ENCODE measurements at places on chromosomes 11 and 22.
A peak's percentile ranks its signal among the peaks of the same experiment; 100 is the strongest.

DNA sequence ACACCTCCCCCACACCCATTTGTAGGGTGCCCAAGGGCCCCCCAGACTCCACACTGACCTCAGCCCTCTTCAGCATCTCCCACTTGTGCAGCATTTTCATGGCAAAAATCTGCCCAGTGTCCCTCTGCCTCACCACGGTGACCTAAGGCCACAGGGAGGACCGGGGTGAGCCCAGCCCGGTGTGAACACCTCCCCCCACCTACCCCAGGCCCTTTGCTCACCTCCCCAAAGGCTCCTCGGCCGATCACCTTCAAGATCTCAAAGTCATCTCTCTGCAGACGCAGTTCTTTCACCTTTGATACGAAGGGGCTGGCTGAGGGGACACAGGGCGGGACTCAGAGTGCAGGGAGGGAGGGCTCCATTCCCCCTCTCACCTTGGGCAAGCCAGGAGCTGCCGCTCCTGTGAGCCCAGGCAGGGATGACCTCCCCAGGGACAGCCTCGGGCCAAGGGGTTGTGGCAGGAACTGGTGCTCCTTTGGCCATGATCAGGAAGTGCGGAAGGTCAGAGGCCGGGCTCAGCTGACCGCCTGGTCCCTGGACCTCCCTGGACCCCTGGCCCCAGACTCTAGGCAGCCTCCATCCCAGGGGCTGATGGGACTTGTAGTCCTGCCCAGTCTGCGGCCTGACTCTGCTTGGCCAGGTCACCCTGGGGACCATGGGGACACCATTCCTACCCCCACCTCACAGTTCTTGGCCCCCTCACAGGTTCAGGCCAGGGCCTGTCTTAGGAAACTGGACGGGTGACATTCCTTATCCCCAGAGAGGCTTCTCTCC, 2.7 kb downstream of the CDC42BPG start:
- DNase-seq: no peak

DNA sequence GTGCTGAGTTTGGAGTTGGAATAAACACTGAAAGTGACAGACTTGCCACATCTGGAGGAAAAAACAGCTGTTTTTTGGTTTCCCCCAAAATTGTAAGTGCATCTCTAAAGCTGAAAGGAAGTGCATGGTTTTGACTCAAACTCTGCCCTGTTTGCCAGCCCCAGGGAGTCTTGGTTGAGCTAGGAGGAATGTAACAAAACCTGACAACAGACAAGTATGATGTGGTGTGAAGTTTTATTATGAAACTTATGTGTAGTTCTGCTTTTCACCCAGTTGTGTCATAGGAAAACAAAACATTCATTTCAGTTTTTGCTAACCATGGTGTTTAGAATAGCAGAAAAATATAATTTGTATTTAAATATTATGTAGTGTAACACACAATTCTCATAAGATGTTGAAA, 31.7 kb upstream of the PDE3B start:
- DNase-seq: no peak

DNA sequence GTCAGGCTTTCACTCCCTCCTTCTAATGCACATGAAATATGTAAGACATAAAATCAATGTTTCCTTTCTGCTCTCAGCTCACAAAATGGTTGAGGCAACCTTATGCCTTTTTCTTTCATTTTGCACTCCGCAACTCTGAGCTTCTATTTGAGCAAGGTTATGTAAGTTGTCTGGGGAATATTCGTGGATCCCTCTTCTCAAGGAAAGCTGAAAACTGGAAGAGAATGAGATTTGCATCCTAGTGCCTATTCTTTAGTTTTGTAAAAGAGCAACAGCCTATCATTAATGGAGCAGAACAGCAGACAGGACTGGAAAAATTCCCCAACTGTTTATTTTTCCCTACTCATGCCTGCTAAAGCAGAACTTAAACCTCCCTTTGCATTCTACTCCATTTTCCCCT, 141.7 kb downstream of the FAM76B start:
- no peak for DNase-seq

GRCh38 chr11:128357073-128357472, 230.3 kb downstream of the ETS1 start:
- no peak for DNase-seq

DNA sequence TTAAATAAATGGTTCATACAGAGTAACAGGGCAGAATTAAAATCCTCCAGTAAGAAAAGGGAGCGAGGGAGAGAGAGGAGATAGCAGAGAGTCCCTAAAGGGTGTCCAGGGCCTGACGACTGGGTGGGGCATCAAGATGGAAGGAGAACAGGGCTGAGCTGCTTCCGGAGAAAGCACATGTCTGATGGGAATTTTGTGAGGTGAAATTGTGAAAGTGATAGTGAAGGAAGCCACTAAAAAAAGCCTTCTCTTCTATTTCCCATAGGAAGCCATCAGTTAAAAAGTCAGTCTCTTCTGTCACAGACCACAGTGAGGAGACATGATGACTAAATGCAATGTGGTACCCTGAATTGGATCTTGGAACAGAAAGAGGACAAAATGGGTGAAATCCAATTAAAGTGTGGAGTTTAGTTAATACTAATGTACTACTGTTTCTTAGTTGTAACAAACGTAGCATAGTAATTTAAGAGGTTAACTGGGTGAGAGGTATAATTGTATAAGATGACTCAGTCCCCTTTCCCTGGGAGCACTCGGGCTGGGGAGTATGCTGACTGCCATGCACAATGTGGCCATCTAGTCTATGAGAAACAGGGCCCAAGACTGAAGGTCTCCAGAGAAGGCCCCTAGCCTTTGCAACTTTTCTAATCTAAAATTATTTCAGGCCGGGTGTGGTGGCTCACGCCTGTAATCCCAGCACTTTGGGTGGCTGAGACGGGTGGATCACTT, 29.5 kb upstream of the FCHSD2 start:
- no peak for DNase-seq

DNA sequence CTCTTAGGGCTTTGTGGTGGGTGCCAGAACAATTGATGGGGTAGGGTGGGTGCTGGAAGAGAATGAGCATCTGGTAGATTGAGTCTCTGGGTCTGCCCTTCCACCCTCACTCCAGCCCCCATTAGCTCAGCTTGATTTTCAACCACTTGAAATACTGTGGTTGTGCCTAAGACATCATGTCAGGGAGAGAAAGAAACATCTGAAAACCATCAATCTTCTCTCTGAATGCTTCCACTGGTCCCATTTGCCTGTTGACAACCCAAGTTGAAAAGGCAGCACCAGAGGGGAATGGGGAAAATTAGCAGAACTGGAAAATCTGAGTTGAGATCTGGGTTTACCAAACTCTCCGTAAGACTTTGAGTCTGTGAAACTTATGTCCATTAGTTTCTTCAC, 26.1 kb downstream of the CD44 start:
- DNase-seq: no peak

DNA sequence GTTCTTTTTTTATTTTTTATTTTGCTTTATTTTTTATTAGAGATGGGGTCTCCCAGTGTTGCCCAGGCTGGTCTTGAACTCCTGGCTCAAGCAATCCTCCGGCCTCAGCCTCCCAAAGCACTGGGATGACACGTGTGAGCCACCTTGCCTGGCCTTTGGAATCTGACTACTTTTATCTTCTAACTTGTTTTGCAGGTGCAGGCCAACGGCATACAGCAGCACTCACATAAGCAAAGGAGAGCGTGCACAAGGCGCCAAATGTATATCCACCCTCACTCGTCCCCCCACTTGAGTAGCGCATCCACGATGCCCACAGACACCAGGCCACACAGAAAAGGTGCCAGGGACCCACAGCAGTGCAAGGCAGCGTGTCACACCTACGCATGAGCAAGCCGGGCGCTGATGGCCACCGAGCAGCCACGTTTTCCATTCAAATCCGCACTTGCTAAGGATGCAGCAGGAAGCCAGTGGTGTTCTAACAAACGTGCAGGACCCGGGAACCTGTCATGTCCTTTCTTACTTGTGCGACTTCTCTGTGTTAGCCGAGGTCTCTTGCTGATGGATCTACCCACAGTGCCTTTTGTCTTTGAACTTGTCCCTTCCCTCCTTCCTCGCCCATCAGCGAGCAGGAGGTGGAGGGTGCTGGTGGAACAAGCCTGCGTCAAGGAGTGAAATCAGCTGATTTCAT, 5.9 kb downstream of the ASCL2 start:
- DNase-seq: no peak

GRCh38 chr11:1259561-1259960, 36.7 kb downstream of the MUC5B start:
- DNase-seq: no peak

DNA sequence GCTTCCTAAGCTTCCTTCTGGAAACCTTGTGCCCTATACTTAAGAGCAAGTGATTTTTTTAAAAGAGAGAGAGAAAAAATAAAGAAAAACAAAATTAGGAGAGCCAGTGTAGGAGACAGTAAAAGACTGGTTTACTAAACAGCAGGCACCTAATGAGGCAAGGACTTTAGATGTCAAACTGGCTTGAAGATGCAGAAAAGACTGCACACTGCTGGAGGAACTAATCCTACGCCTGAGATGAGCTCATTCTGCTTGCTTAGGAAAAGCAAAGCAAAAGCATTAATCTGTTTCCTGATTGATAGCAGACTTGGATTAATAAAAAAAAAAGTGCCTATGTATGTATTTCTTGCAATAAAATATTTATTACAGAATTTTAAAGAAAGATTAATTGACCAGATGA, 113.6 kb upstream of the SEZ6L start:
- DNase-seq: no peak

DNA sequence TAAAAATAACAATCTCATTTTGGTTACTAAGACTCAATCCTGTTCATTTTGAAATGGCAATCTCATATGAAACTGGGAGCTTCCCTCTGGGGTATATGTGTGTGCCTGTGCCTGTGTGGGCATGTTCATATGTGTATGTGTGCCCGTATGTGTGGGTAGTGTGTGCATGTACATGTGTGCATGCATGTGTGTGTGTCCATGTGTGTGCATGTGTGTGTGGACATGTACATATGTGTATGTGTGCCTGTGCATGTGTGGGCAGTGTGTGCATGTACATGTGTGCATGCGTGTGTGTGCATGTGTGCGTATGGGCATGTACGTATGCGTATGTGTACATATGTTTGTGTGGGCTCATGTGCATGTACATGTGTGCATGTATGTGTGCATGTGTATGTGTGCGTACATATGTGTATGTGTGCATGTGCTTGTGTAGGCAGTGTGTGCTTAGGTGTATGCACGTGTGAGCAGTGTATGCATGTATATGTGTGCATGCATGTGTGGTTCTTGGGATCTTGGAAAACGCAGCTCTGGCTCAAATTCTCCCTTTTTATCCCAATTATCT, 24.5 kb upstream of the CACNG2 start:
- DNase-seq: no peak

- DNase-seq: no peak
Observed at GRCh38 chr11:128711136-128711535, 17.3 kb downstream of the FLI1 start.

DNA sequence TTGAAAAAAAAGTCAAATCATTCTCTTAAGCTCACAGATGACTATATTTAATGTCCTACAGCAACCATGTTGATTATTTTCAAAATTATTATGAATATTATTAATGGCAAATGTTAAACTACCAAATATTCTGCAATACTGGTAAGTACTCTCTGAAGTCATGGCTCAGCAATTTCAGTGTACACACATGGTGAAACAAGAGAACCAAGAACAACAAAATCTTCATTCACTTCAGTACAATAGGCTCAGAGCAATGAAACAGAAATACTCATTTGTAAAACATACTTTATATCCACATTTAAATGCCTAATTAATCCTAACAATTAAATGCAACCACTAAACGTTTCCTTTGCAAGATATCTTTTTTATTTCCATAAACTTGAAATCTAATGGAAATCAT, 347.2 kb downstream of the TTC28 start:
- no peak for DNase-seq

DNA sequence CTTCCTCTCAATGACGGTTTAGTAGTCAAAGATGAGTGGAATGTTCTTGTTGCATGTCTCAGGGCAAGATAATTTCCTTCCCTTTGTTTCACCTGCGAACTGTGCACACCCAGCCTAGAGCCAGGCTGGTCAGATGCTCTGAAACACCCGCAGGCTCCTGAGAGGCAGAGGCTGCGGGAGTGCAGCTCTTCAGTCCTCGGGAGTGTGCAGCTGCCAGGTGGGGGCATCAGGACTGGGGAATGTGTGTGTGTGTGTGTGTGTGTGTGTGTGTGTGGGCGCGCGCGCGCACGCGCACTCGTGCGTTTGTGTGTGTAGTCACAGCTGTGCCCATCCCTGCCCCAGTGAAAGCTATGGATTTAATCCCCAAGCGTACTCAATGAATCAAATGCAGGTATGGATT, 136.2 kb upstream of the NTM start:
- DNase-seq: no peak

DNA sequence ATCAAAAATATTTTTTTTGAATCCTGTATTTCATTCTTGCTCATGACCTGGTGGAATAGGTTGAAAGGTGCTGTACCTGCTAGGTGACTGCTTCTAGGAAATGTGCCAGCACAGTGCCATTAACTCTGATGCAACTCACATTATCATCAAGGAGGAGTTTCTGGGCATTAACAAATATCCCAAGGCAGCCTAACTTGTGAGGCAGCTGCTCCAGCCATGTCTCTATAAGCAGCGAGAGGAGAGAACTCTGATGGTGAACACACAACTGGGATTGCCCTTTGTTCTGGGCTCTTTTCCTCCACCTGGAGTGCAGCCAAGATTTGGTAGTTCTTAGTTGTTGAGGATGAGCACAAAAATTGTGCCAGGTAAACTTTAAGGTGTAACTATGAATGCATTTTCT, 25.6 kb downstream of the HEPHL1 start:
- DNase-seq: no peak

- DNase-seq: no peak
Observed at GRCh38 chr11:68025047-68025446, 5.4 kb upstream of the NDUFS8 start.

GRCh38 chr11:106306942-106307341, 229.5 kb downstream of the AASDHPPT start:
- peak; percentile 6 for DNase-seq

GRCh38 chr11:6498121-6498520, 1.0 kb downstream of the DNHD1 start:
- DNase-seq: no peak

DNA sequence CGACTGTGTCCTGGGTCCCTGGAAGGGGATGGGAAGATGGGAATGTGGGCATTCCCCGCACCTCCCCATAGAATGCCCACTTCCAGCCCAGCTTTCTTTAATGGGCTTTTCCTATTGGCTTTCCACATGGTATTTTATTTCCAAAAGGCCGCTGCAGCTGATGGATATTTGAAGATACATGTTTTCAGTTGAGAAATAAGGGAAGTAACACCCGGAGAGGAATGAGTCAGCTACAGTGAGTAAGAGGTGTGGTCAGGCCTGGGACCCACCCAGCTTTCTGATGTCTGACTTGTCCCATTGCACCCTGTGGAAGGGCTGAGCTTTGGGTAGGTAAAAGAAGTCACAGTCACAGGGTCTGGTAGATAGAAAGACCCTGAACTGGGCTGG, 476.9 kb downstream of the MIAT start:
- DNase-seq: peak; percentile 56

DNA sequence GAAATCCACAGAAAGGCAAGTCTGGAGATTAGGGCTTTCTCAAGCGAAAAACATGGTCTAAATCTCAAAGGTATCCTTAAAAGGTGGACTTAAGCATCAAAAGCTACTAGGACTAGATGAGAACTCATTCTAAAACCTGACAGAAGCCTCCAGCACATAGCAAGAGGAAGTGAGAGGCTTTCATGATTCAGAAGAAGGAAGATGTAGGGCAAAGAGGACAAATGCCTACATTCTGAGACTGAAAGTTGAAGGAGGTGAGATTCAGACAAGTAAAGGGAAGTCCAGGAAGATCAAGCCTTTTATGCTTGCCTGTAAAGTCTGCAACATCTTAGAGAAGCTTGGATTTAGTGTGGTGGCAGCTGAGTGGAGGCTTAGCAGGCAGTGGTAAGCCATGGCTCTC, 98.9 kb downstream of the PGR start:
- DNase-seq: no peak

All from HTR-8/SVneo (cell line).